Activated CD8-positive, alpha-beta memory T cell treated with anti-CD3 and anti-CD28 coated beads for 1 hour (primary cell): ENCODE measurements at places on chromosomes 3 and 15.

- no peak for DNase-seq
Measured at GRCh38 chr3:113063126-113063894, 72.5 kb downstream of the GTPBP8 start.

DNA sequence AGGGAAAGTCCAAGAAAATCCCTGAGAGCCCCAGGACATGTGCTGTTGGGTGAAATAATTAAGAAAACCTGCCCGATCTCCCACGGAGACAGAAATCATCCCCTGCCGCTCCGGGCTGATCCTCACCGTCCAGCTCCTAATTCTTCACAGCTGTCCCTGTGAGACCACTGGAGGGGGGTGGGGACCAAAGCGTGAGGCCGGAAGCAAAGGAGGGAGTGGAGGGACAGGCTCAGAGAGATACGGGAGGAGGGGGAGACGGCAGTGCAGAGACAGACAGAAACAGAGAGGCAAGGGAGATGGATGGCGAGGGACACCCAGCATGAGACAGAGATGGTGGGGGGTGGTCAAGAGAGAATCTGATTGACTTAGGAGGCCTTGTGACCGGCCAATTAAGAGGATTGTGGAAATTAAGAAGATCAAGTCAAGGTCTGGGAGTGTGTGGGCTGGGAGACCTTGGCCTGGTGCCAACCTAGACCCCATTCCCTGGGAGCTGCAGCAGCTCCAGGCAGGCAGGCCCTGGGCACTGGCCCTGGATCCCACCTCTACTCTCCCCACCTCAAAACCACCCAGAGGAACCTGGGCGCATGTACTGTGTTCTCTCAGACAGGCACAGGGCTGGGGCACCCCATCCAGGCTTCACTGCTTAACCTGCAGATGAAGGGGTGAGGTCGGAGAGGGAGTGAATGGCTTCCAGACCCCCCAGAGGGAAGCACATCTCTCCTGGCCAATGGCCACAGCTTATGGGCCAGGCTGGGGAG lies 113.2 kb upstream of the ALDH1A3 start:
- no peak for DNase-seq

DNA sequence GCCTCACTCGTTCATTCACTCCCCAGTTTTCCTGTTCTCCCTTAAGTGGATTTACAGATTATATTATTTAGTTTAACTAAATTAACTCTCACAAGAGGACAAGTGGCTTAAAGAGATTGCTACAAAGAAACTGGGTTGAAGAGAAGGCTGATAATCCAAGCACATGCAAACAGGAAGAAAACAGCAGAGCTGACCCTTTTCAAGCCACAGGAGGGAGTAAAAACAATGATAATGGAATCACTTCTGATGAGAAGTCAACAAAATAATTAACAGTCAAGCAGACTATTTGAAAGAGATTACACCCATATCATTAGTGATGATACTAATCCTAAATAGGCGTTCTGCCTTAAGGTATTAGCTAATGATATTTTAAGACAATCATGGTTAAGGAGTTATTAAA lies 31.7 kb downstream of the BOC start:
- no peak for DNase-seq

- no peak for DNase-seq
Measured at GRCh38 chr3:132726341-132726823, 4.2 kb upstream of the NPHP3 start.

GRCh38 chr3:181054538-181054937 lies 65.0 kb upstream of the DNAJC19 start:
- DNase-seq: no peak

GRCh38 chr3:169285057-169286033 lies 378.2 kb downstream of the MECOM start:
- no peak for DNase-seq

- peak; percentile 73 for DNase-seq
Measured at GRCh38 chr3:18445401-18446148, 20.4 kb upstream of the SATB1 start.

DNA sequence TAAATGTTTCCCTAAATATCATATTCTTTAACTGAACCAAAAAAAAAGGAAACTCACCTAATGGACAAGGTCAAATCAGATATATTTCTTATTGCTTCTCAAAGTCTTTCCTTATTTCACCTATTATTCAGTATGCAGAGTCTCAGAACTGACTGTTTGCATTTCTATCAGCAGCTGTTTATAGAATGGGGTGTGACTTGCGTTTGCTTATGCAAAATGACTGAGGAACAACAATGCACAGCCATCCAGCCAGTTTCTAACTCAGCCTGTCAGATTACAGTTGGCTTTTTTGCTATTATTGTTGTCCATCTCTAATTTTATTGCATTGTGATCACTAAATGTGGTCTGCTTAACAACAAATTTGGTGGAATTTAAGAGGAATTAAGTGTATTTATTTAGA lies 40.7 kb downstream of the RAB27A start:
- no peak for DNase-seq

- no peak for DNase-seq
Measured at GRCh38 chr15:55695432-55695831, 47.5 kb downstream of the PRTG start.

GRCh38 chr3:97687734-97688133 lies 76.8 kb upstream of the ARL6 start:
- DNase-seq: no peak

DNA sequence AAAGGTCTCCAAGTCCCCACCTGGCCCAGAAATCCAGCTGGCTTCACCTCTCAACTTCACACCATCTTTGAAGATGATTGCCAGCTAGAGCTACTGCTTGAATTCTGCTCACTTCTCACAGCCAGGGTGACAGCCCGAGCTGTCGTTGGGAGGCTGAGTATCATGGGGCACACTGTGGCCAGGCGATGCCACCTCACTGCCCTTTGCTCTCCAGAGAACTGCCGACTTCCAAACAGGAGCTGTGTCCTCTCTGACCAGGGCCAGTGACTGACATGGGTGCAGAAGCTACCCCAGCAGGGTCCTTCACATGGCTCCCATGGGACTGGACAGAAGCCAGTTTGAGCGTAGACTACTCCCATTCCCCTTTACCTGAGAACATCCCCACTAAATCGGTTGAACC lies 254.0 kb downstream of the GABRB3 start:
- DNase-seq: no peak

GRCh38 chr3:25462495-25462894 lies 34.4 kb downstream of the RARB start:
- DNase-seq: no peak

GRCh38 chr15:75348562-75349350 lies 1.9 kb downstream of the NEIL1 start:
- no peak for DNase-seq

- DNase-seq: no peak
Measured at GRCh38 chr3:151866711-151867410, 6.6 kb upstream of the SUCNR1 start.

DNA sequence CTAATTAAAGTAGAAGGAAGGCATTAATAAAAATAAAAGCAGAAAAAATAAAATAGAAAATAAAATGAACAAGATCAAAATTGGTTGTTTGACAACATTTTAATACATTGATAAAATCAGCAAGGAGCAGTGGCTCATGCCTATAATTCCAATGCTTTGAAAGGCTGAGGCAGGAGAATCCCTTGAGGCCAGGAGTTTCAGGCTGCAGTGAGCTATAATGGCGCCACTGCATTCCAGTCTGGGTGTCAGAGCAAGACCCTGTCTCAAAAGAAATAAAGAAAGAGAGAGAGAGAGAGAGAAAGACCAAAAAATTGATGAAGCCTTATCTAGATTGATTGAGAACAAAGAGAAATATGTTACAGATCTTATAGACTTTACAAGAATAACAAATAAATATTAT lies 2.1 kb downstream of the XCR1 start:
- no peak for DNase-seq

DNA sequence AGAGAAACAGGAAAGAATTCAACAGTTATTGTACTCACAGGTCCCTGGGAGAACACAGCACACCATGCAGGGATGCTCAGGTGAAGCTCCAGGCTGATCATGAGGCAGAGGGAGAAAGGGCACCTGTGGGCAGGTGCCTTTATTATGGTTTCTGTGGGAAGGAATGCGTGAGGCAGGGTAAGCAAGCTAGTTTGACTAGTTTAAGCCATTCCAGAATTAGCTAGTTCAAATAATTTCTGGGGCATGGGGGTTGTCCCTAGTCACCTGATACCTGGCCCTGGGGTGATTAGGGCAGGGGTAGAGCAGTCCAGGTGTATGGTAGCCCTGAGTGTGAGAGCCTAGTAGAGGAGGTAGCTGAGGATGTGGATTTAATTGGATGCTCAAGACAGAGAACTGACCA lies 47.9 kb upstream of the DCLK3 start:
- DNase-seq: no peak

- DNase-seq: no peak
Measured at GRCh38 chr3:19399356-19399755, 251.0 kb downstream of the KCNH8 start.

DNA sequence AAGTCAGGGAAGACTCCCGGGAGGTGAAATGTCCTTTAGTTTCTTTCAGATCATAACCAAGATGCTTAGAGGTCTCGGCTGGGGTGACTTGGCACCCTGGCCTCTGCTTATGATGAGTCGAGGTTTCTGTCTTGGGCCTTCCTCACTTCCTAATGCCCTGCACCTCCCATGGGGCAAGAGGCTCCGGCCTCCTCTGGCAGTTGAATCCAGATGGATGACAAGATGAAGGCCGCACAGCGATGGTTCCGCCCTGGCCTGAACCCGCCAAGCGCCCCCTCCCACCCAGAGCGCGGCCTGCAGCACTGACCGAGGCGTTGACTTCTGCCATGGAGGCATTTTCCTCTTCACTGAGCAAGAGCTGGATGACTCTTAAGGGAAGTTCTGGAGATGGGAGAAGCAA lies 31.3 kb downstream of the MUC20 start:
- DNase-seq: no peak

GRCh38 chr3:147729641-147730040 lies 320.5 kb downstream of the ZIC1 start:
- no peak for DNase-seq

DNA sequence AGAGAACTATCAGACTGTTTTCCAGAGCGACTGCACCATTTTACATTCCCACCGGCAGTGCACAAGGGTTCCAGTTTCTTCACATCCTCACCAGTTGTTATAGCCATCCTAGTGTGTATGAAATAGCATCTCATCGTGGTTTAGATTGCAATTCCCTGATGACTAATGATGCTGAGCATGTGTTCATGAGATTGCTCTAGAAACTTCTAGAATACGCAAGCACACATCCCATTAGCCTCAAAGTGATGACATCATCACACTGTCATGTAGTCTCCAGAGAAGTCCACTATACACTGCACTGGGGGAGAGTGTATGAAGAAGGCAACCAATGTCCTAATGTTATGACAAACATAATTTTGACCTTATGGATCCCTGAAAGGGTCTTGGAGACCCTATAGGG lies 30.1 kb downstream of the FBLN2 start:
- DNase-seq: no peak

DNA sequence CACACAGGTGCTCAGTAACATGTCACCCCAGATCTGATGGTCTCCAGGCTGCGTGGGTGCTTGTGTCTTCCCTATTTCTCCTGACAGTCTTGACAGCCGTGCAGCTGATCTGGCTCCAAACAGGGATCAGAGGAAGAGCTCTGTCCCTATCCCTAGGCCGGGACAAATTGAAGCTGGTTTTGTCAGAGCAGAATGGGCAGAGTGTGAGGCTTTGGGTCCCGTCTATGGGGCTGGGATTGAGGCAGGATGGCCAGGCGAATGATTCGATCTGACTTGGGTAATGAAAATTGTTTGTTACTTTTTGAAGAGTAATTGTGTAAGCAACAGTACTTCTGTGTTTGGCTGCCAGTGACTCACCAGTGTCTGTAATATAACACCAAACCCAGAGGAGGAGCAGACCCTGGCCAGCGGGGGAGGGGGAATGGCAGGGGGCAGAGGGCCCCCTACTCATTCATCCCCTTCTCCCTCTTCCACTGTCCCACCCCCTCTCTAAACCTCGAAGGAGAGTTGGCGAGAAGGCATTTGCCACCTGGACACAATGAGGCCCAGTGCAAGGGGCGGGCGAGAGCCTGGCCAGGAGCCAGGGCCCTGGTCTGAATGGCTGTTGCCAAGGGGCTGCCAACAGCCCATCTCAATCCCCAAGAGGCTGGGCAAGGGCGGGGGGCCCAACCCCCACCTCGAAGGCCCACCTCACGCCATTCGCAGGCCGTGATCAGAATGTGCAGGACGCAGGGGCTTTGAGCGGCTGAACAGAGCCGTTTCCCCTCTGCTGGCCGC lies 4.9 kb upstream of the MAGEF1 start:
- no peak for DNase-seq

GRCh38 chr15:79035111-79035601 lies 55.4 kb downstream of the RASGRF1 start:
- DNase-seq: no peak

- DNase-seq: no peak
Measured at GRCh38 chr15:48413304-48413703, 82.1 kb downstream of the DUT start.

GRCh38 chr3:101803173-101803782 lies 24.3 kb downstream of the NXPE3 start:
- DNase-seq: no peak

GRCh38 chr15:59952960-59953359 lies 51.2 kb upstream of the FOXB1 start:
- no peak for DNase-seq

GRCh38 chr3:123795471-123796251 lies 88.5 kb downstream of the MYLK start:
- DNase-seq: no peak

DNA sequence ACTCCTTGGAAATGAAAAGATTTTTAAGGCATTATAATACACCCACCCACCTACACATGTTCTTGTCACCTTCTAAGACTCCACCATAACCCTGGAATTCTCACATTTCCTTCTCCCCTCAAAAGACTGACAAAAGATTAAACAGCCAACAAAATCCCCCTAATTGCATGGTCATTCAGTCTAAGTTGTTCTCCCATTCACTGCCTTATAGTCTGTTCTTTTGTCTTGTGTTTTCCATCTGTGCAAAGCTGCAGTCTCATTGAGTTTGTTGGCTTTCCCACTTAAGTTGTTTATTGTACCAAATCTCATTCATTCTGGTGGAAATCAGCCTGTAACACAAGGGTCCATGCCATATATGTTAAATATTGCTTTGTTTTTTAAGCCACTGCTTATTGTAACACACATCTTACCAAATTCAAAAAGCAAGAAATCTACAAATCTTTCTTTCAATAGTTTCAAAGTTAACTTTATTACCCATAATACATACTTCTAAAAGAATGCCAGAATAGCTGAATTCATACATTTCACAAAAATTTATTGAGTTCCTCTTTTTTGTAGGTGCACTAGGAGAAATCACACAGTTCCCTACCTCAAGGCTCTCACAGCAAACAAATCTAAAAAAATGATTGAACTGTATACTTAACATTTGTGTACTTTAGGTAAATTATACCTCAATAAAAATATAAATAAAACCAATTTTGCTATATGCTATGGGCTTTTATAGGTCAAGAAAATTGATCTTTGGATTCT lies 2.4 kb upstream of the RCN2 start:
- no peak for DNase-seq

DNA sequence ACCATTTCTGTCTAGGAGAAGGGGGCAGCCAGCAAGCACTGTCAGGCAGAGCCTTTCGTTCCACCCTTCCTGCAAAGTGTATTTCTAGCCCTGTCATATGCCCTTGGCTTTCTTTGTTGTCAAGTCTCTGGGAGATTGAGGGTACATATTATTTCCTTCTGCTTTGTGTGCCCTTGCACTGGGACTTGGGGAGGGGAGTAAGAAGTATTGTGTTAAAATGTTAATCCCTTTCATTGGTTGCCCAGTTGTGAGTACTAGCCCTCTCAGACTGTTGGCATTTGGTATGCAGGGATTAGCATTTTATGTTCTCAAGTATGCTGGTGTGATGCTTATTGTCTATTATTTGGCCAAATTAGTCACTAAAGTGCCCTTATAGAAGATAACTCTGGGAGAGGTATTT lies 63.9 kb downstream of the RBM6 start:
- no peak for DNase-seq

GRCh38 chr3:123324880-123325765 lies 123.4 kb downstream of the SEC22A start:
- DNase-seq: no peak
